Adrenal gland (tissue), 19 donors: ENCODE measurements at places on chromosomes 6 and 20. TPM values are rescaled to one million over a fixed set of nuclear protein-coding genes. Genes with fewer than 3 reads are reported as not detected.

SIGLEC1 gene
- total RNA-seq, result 31.6 TPM

PLAGL1 gene
- total RNA-seq, result 93.7 TPM

TP53TG5 gene
- total RNA-seq, result not detected

DNA sequence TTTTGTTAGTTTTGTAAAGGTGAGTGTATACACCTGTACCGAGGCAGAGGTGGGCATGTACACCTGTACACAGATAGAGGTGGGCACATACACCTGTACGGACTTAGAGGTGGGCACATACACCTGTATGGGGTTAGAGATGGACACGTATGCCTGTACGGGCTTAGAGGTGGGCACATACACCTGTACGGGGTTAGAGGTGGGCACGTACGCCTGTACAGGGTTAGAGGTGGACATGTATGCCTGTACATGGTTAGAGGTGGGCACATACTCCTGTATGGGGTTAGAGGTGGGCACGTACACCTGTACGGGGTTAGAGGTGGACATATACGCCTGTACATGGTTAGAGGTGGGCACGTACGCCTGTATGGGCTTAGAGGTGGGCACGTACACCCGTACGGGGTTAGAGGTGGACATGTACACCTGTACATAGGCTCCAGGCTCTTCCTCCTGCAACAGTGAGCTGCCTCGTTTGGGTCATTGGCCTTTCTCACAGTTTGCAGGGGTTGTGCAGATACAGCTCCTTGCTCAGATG is 63.7 kb downstream of the PHACTR3 start:
- no peak for DNase-seq

- DNase-seq, result no peak
These were observed 68.5 kb upstream of the TENT5A start for GRCh38 chr6:81820980-81821379.

- no peak for DNase-seq
These were observed 53.7 kb downstream of the HFE start for GRCh38 chr6:26140967-26141294.

DNA sequence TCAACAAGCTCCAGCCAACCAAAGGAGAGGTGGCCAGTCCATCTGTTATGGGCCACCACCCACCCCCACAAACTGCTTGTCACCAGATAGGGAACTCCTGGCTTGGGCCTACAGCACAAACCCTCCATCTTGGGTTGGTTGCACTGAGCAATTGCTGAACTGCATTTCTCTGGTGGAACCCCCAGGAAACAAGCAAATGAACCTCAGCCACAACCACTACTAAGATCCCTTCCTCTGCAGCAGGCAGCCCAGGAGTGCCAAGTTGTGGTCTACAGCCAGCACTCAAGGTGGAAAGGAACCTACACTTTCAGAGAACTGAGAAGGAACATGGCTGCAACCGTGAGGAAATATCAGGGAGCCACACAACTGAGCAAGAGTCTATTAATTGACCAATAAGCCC is 171.6 kb downstream of the TMEM200A start:
- no peak for DNase-seq

- peak; percentile 86 for DNase-seq
These were observed 118.4 kb upstream of the SGK1 start for GRCh38 chr6:134436281-134436815.

- no peak for DNase-seq
These were observed 41.4 kb downstream of the HLA-F start for GRCh38 chr6:29764422-29765196.
